ENCODE measurements at places on chromosomes 7 and 10.

DNA sequence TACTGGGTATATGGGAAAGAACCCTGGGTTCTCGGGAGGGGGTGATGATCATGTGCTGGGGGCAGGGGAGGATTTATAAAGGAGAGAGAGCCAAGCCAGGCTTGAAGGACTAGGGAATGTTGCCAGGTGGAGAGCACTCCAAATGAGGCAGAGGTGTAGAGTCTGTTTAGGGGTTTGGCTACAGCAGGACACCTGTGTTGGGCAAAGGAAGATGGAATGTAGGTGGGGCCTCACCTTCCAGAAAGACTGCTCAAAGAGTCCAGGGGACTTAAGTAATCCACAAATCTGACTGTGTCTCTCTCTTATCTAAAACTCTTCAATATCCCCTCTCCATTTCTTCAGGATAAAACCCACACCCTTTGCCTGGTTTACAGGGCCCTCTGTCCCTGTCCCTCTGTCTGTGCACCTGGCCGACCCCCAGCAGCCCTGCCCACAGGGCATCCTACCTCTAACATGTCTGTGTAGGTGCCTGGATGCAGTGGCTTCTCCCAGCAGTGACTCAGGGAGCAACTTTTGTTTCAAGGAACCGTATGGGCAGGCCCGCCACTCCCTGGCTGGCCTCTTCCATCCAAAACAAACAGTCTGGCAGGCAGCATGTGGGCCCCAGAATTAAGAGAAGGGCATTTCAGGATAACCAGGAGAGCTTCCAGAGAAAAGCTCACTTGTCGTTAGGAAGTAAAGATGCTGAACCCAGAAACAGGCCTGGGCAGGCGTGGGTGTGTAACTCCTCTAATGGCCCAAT is 10.6 kb upstream of the PLEKHA1 start:
- no peak for DNase-seq

DNA sequence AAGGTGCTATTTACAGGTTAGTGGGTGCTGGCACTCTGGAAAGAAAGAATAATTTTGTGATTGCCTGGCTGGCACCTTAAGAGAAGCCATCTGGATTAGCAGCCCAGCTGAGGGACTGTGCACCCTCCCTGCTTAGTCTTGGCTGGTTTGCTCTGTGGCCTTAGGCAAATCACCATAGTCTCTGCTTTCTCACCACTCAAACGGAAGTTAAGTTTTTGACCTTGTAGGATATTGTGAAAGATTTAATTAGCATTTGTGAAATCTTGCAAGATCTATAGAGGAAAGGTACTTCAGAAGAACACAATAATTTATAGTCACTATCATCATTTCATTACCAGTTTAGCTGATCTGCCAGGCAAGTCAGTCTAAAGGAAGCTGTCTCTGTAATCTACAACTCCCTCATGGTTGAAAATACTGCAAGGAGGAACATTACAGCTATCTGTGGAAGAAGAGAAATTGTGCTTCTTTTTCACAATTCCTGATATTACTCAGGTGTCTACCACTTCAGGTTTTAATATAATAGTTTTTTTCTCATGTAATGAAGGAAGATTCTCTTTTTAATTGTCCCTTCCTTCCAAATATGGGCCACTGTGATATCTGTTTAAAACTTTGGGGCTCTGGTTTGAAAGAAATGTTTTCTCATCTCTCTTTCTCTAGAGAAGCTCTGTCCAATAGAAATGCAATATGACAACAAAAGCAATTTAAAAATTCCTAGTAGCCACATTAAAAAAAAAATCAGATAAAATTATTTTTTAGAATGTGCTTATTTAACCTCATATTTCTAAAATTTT is 219.6 kb downstream of the PTEN start:
- DNase-seq: no peak

DNA sequence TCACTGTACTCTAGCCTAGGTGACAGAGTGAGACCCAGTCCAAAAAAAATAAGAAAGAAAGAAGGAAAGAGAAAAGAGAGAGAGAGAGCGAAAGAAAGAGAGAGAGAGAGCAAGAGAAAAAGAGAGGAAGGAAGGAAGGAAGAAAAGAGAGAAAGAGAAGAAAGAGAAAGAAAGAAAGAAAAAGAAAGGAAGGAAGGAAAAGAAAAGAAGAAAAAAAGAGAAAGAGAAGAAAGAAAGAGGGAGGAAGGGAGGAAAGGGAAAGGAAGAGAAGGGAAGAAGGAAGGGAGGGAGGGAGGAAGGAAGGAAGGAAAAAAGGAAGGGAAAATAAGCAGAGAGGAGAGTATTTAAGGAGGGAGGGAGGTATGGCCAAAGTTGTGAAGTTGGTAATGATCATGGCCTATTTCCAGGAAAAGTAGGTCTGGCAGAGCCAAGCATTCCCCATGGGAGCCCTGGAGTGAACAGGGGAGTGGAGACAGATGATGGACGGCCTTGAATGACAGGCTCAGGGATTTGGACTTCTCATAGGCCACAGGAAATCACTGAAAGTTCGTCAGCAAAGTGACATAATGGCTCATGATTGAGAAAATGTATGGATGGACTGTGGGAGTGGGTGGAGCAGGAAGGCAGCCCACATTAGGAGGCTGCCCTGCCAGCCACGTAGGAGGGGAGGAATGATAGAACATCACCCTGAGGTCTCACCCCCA is 44.8 kb upstream of the CUX1 start:
- DNase-seq: no peak

DNA sequence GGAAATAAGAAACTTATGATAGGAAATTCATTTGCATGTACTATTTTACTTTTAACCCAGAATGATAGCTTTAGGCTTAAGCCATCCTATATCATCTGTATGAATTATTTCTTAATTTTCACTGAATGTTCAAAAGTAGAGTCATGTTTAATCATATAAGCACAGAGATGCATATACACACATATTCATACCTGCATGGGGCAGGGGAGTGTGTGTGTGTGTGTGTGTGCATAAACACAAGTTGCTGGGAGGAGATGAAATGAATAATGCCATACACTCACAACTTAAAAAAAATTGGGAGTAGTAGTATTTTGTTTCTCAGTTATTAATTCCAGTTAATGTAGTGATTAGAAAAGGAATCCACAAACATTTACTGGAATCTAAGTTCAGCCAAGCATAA is 83.1 kb upstream of the IKZF1 start:
- no peak for DNase-seq

- no peak for DNase-seq
Observed at GRCh38 chr7:74617180-74617744, 40.3 kb upstream of the GTF2I start.

GRCh38 chr10:43407148-43407575 is 1.8 kb downstream of the HNRNPF start:
- no peak for DNase-seq

GRCh38 chr7:96675548-96675947 is 34.1 kb downstream of the SEM1 start:
- no peak for DNase-seq

- peak; percentile 35 for DNase-seq
Observed at GRCh38 chr7:922334-923107, 32.0 kb downstream of the ADAP1 start.

- no peak for DNase-seq
Observed at GRCh38 chr7:26043801-26044200, 108.2 kb upstream of the NFE2L3 start.

GRCh38 chr10:3265088-3265487 is 92.5 kb upstream of the PITRM1 start:
- no peak for DNase-seq

DNA sequence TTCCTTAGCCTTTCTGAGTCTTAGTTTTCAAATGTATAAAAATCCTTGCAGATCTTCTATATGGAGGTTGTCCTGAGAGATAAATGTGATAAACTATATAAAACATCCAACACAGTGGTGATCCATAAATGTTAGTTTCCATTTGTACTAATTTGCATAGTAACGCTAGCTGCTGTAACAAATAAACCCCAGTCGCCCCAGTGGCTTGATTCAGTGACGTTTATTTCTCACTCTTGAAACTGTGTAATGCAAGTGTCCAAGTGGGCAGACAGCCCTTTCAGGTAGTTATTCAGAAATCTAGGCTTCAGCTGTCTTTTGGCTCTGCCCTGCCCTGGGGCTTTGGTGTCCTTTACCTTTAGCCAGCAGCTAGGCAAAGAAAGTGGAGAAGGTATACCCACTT is 106.3 kb downstream of the VTI1A start:
- DNase-seq: no peak

GRCh38 chr7:76048668-76048988 is 722 bp downstream of the MDH2 start:
- DNase-seq: no peak

DNA sequence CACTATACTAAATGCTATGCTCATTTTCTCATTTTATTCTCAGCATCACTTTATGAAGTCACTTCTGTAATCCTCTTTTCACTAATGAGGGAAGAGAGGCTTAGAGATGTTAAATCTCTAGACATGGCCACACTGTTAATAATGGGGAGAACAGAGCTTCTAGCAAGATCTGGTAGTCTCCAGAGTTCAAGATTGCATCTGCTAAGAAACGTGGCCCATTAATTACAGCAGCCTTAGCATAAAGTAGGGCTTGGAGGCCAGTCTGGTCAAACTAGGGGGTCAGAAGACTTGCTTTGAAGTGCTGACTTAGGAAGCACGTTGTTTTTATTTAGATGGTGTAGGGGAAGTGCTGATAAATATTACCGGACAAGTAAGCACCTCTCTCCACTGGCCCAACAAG is 29.3 kb downstream of the ARL4A start:
- no peak for DNase-seq

DNA sequence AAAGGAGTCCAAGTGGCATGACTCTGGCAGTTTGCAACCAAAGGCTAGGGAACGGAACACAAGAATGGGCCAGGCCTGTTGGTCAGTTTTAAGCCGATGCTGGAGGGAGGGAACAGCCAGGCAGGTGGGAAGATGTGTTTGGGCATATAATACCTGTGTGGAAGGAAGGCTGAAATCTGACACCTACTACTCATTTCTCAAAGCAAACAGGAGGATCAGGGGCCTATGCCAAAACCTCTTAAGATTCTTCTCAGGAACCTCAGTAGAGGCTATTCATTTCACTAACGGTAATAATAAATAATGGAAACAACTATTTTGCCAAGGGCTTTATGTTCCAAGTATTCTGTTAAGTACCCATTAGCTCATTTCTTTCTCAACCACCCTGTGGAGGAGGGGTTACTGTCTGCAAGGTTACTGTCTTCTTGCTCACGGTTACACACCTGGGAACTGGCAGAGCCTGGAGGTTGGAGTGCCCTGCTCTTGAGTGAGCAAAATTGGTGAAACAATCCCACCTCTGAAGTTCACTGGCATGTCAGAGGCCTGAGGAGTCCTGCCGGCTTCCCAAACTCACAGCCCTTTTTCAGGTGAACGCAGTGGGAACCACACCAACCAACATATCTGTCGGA is 35.5 kb downstream of the GOT1 start:
- no peak for DNase-seq

DNA sequence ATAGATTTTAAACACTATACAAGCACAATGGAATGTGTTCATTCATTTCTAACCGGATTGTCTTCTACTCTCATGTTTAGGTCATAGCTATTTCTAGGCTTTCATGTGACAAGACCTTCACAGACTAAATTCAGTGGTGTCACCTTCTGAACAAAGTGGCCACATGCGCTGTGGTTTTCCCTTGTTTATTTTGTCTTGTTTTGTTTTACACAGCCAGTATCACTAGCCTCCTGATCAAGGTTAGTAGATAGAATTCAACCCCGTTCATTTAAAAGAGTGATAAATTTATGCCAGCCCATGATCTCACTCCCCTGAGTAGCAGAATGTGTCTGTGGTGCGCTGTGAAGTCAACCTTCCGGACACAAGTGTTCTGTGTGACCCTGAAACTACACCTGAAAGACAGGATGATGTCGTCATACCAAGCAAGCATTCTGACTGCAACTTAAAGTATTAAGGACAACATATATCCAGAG is 209.1 kb downstream of the CREB5 start:
- no peak for DNase-seq

DNA sequence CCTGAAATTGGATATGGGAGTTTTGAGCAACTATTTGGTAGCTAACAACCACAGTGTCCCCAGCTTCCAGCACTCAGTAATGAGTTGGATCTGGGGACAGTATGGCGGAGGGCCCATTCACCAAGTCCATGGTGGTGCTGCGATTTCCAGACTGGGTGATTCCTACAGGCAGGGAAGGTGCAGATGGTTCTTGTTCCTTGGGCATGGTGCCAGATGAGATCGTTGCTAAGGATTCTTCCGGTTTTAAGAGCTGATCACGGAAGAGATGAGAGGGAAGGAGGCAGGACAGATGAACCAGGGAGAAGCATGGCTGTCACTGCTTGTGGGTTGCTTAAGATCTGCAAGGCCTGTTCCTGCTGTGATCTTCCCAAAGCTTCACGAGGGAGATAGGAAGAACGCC is 380.3 kb downstream of the TCERG1L start:
- DNase-seq: no peak

DNA sequence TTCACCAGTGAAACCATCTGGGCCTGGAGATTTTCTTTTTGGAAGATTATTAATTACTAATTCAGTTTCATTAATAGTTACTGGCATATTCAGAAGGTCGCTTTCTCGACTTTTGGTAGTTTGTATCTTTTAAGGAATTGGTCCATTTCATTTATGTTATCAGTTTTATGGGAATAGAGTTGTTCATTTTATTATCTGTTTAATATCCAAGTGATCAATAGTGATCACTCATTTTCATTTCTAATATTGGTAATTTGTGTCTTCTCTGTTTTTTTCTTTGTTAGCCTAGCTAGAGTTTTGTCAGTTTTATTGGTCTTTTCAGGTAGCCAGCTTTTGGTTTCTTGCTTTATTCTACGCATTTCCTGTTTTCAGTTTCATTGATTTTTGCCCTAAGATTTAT is 31.0 kb downstream of the MKLN1 start:
- no peak for DNase-seq

DNA sequence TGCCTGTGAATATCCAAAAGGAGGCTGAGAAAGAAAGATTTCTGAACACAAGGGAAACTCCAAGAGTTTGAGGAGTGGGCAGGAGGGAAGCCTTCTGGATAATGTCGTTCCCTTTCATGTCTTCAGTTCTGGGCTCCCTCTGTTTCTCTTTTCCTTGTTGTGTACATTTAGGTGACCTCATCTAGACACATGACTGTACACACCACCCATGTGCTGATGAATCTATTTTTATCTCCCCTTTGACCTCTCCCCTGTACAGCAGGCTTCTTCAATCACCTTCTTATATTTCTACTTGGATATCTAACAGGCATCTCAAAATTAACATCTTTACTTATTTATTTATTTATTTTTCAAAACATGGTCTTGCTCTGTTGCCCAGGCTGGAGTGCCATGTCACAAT is 363.1 kb downstream of the GATA3 start:
- no peak for DNase-seq

GRCh38 chr10:13272164-13272571 is 27.7 kb downstream of the PHYH start:
- no peak for DNase-seq
